NCI-H1694 (cell line): ENCODE measurements at places on chromosomes 16 and 17.

GRCh38 chr16:12455287-12455798 is 348.3 kb downstream of the CPPED1 start:
- peak; percentile 30 for DNase-seq

DNA sequence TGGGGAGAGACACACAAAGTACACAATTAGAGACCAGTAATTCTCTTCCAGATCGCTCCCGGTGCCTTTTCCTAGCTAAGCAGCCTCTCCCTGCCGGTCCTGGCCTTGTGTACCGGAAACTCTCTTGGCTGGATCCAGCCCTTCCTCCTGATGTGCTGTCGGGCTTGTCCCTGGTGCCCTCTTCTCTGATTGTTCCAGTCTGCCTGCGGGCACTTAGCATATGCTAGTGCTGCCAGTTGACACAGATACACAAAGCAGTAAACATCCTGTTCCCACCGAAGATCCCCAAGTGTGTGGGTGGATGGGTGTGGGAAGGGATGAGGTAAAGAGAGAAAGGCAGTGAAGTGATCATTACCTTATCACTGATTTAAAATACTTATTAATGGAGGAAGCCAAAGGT is 9.7 kb downstream of the HS3ST3B1 start:
- no peak for DNase-seq

DNA sequence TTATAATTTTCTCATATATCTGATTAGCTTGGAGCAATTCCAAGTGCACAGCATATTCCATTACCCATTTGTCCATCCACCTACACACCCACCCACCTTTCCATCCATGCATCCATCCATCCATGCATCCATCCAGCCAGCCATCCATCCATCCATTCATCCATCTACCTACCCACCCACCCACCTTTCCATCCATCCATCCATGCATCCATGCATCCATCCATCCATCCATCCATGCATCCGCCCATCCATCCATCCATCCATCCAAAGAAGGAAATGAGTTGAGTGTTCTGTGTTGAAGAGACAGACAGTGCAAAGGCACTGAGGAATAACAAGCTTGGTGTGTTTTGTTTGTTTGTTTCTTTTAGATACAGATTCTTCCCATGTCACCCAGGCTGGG is 78.7 kb upstream of the FAM20A start:
- DNase-seq, result no peak

- no peak for DNase-seq
Observed at GRCh38 chr17:81418710-81419318, 23.6 kb downstream of the BAHCC1 start.

- no peak for DNase-seq
Observed at GRCh38 chr17:78672871-78673371, 95.7 kb upstream of the DNAH17 start.

DNA sequence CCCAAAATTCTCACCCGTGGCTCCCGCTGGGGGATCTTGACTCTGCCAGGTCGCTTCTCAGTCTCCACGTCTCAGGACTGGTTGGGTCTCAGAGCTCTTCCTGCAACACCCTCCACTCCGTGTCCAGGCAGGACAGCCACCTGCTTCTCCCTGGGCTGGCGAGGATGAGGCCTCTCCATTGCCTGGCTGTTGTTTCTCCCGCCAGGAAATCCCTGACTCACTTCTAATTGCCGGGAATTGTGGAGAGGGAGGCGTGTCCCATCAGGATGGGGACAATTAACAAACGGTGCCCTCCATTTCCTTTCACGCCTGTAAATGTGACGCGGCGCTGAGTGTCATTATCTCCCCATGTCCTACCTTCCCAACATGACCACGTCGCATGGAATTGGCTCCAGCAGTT is 204.5 kb downstream of the RBFOX3 start:
- DNase-seq, result no peak

- no peak for DNase-seq
Observed at GRCh38 chr16:57301126-57301817, 16.8 kb upstream of the PLLP start.

- DNase-seq, result no peak
Observed at GRCh38 chr16:50864386-50864785, 122.5 kb downstream of the CYLD start.

DNA sequence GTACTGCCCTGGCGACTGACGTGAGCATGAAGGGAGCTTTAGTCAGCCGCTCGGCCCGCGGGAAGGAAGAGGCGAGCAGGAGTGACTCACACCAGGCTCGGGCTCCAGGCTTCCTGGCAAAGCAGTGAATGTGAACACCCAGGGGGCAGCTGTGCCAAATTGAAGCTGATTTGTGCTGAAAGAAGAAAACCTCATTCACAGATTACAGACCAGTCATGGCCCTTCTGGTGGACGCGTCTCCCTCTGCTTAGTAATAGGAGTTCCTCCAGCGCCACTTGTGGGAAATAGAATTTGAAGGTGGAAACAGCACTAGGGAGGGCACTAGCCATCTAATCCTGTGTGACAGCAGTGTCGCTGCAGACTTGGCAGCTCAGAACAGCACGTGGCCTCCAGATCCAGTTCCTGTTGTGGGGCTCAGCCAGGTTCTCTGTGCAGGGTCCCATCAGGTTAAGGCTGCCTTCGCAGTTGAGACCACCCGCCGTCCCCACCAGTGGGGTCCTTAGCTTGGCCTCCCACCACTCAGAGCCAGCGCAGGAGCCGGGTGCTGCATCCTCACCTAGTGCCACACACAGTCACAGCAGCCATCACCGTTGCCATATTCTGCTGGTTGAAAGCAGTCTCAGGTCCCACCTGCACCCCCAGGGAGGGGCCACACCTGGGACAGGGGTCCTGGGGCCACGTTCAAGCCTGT is 164.5 kb upstream of the CHMP6 start:
- DNase-seq, result peak; percentile 68

DNA sequence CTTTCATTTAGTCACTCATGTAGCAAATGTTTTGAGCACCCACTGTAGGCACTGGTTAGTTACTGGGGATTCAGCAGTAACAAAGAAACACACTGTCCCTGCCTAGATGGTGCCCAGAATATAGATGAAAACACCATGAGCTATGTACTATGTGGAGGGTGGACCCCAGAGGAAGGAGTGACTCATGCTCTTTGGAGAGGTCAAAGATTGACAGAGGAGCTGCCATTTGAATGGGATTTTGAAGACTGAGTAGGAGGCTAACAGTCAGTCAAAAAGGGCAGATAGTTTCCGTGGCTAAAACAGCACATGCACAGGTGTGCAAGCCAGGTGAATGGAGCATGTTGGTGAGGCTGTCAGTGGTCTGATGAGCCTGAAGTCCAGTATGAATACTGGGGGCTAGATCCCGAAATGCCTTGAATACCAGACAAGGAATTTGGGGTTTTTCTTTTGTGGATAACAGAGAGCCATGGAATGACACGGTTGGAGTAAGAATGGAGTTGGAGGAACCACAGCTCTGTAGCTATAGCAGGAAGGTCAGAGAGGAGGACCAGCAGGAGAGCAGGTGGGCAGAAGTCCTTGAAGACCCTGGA is 6.1 kb downstream of the IL21R start:
- no peak for DNase-seq

DNA sequence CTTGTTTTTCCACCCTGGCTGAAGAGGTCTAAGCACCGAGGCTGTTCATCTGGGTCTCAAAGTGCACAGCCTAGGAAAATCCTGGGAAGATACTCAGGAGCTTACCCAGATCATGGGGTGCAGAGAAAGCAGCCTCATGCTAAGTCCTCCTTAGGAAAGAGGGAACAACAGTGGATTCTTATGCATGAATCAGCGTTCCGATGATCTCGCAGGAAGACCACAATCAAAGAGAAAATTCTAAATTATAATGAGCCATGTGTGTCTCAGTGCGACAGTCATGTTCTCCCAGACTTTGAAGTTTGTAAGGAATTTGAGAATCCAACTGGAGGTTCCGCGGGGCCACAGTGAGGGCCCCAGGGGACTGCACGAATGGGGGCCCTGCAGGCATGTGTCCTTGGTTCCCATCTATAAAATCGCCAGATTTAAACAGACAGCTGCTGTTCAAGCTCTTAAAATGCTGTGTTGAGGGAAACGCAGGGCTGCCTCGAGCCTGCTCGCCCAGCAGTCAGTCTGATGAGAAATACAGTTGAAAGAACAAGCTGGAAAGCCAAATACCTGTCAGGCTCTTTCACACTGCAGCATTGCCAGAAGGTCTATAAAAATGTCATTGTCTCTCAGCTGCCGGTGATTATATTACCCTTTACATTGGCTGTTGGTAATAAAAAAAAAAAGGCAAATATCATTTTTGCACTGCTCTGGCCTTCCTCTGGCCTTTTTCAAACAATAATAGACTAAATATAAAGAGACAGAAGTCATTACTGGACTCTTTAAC is 152.1 kb downstream of the PMP22 start:
- no peak for DNase-seq

DNA sequence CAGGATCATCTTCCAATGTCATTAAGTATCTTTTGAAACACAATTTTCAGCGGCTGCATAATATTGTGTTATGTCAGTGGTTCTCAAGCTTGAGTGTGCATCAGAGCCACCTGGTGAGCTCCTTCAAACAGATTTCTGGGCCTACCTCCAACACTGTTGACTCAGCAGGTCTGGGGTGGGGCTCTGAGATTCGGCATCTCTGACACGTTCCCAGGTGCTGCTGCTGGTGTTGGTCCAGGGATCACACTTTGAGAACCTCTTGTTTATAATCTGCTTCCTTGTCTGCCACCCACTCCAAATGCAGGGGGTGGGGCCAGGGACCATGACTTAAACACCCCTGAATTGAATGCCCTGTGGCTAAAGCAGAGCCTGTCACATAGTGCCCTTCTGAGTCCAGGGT is 73.8 kb upstream of the HNF1B start:
- no peak for DNase-seq

- no peak for DNase-seq
Observed at GRCh38 chr17:43517615-43518386, 28.3 kb downstream of the ETV4 start.

- no peak for DNase-seq
Observed at GRCh38 chr17:7987112-7987893, 15.1 kb upstream of the GUCY2D start.

DNA sequence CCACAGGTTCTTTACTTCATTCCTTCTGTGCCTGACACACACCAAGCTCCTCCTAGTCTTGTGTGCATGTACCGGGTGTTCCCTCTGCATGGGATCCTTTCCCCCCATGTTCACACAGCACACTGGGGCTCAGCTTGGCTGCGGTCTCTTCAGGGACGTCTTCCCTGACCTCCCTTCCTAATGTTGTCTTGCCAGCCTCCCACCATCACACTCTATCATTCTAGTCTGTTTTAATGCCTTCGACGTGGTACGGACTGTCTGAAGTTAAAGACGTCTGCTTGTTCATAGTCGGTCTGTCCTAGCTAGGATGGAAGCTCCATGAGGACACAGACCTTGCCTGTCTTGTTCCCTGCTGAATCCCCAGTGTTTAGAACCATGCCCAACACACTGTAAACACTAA is 60.1 kb downstream of the USP31 start:
- no peak for DNase-seq

DNA sequence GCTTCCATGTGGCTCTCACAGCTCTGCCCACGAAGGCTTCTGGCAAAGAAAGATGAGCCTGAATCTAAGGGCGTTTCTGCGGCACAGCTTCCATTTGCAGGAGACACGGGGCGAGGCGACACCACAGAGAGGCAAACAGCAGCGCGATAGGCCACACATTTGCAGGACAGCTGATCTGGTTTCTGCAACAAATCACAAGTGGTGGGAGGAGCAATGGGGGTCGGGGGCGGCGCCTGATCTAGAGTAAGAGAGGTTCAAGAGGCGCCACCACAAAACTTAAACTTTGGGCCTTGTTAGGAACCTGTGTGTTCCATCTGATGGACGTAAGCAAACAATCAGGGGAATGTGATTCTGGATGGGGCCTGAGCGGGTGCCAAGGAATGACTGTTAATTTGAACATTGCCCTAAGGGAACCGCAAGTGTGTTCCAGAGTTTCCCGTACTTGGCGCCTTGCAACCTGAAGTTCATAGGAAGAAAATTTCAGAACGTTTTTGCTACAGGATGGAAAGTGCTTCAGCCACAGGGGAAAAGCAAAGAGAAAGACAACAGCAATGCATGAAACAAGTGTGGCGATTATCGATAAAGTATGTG is 18.9 kb upstream of the ENPP7 start:
- DNase-seq, result no peak

- no peak for DNase-seq
Observed at GRCh38 chr16:88539652-88540345, 30.4 kb upstream of the ZC3H18 start.

- no peak for DNase-seq
Observed at GRCh38 chr16:28172336-28172735, 39.4 kb downstream of the XPO6 start.

DNA sequence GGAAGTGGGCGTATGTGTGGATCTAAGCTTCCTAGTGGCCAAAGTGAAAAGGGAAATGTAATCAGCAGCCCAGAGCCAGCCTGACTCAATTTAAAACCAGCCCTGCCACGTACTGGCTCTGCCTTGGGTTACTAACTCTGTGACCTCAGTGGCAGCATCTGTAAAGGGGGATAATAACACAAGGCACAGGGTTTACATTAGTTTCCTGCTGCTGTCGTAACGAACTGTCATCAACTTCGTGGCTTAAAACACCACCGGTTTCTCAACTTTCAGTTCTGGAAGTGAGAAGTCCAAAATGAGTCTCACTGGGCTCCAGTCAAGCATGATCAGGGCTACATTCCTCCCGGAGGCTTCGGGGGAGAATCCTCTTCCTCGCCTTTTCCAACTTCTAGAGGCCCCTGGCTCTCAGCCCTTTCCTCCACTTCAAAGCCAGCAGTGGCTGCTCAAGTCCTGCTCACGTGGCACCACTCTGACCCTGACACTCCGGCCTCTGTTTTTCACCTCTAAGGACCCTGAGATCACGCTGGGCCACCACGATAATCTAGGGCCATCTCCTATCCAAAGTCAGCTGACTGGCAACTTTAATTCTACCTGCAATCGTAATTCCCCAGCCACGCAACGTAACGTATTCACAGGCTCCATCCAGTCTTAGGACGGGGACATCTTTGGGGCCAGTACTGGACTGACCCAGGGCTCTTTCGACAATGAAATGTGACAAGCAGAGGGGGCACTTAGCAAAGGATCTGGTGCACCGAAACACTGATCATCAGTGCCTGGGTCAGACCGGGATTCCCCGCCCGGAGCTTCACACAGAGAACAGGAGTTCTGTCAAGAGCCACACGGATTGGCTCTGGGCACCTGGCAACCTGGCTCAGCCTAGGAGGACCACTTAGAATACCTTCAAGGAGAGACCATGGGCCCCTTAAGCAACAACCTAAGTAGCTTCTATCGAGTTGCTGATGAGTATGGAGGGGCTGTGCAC is 14.5 kb downstream of the TMC6 start:
- DNase-seq, result no peak

- DNase-seq, result no peak
Observed at GRCh38 chr17:76121932-76122430, 18.4 kb upstream of the EXOC7 start.

DNA sequence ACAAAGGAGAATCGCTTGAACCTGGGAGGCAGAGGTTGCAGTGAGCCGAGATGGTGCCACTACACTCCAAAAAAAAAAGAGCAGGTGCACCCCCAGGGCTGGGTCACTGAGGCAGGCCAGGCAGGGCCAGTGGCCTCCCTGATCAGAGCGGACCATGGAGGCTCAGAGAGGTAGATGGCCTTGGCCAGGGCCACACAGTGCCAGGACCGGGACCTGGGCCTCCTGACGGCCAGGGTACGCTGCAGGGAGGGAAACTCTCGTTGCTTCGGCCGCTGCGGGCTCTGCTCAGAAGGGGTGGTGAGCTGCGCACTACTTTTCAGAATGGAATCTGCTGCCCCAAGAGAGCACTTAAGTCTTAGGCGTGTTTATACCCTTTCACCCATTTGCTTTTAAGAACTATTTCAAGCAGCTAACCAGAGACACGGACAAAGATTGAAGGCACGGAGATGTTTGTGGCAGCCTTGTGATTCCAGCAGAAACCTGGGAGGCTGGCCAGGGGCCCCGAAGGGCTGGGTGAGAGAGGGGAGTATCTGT is 17.1 kb downstream of the MYO1C start:
- no peak for DNase-seq
